Karpas-422 (cell line): ENCODE measurements at places on chromosomes 6 and 20.

GRCh38 chr6:158414851-158415262 is 102.6 kb downstream of the TULP4 start:
- DNase-seq, result no peak

DNA sequence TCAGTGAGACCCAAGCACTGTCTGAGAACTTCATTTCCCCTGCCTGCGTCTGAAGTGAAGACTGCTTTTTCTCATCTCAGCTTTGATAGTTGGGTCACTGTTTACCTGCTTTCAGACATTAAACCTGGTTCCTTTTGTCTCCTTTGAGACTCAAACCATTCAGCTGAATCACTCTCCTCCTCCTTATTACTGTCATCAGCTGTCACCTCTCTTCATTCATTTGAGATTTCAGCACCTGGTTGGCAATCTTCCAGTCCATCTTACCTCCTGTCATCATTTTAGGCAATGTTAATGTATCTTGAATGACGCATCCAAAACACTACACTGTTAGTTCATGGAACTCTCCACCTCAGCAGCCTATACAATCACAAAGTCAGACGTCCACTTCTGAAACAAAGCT is 34.3 kb upstream of the SOX4 start:
- no peak for DNase-seq

DNA sequence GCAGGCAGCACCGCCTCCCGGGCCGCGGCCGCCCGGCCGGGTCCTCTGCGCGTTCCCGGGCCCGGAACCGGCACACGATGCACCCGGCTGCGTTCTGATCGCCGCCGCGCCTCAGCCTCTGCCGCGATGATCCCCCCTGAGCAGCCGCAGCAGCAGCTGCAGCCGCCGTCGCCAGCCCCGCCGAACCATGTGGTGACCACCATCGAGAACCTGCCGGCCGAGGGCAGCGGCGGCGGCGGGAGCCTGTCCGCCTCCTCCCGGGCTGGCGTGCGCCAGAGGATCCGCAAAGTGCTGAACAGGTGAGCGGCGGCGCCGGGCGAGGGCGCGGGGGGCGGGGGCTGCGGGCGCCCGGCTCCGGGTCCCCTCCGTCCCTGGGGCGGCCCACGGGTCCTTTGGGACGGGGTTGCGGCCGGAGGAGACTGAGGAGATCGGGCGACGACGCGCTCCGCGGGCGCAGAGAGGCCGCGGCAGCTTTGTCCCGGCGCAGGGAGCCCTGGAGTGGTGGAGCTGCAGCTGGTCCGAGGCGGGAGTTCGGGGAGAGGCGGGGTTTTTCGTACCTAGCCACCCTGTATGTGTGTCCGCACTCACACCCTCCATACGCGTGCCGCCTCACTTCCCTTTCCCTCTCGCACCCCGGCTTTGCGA is 659 bp downstream of the SLC35F1 start:
- DNase-seq, result no peak

GRCh38 chr20:37558306-37558705 is 30.6 kb upstream of the BLCAP start:
- no peak for DNase-seq

GRCh38 chr20:9078826-9079731 is 10.2 kb downstream of the PLCB4 start:
- DNase-seq, result no peak

DNA sequence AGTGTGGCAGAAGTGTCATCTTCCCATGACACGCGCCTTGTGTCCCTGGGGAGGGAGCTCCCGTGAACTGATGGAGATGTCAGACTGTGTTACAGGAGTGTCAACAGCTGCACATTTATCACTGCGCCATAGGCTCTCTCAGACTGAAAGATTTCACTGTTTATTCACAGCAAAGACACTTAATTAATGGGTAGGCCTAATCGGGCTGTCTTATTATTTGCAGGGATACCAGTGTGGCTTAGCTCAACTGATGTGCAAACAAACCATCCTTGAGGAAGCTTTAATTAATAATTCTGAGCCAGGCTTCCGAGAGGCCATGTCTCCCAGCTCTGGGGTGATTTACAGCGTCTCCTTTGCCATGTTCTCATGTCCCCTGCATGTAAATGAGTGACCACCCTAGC is 771.0 kb downstream of the QKI start:
- no peak for DNase-seq

DNA sequence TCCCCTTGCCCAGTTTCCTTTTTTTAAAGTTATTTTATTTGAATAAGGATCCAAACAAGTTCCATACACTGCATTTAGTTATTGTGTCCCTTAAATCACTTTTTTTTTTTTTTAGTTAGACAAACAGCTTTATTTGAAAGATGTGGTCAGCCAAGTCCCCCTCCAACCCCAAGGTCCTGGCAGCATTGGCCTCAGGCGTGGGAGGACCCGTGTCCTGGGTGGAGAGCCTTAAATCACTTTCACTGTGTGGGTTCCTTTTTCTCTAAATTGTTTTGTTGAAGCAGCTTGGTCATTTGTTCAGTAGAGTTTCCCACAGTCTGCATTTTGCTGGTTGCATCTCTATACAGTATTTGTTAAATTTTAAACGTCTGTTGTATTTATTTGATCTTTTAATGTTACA is 5.2 kb upstream of the TBCC start:
- DNase-seq, result no peak

DNA sequence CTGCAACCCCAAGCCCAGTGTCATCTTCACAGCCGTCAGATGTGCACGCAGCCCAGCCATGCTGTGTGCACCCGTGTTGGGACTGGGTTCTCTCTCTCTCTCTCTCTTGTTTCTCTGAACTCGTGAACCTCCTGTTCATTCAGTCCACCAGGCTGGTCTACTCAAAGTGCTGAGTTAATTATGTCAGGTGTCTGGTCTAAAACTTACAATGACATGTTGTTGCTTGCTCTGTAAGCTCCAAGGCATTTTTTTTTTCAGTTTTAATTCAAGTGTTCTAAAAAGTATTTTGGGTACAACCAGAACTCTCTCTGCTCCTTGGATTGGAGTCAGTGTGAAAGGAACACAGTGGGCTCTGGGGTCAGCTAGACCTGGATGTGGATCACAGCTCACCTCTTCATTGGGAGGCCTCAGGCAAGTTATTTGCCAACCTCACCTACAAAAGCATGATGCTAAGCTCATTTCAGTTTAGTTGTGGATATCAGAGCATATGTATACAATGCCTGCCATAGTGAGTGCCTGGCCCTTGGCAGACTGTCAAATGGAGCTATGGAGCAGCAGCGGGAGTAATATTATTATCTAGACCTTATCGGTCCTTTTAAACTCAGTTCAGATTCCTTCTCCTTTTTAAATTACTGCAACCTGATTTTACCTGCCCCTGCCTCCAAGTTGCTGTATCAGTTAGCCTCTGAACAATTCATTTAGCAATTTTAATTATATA is 59.5 kb downstream of the PLEKHG1 start:
- DNase-seq, result no peak

DNA sequence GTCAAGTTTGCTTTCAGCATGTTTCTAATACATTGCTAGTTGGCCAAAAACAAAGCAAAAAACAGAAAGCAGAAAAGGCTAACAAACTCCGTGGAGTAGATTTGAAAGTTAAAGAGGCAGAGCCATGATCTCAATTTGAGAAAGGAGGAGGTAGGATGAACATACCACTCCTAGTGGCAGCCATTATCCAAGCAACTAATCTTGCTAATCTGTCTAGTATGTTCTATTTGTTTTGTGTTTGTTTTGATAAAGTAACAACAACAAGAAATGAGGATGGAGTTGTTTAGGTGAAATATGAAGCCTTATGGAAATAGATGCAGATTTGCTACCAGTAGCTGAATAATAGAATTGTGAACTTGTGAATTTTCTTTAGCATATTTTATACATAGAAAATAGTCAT is 295.5 kb upstream of the PRDM1 start:
- DNase-seq, result no peak

DNA sequence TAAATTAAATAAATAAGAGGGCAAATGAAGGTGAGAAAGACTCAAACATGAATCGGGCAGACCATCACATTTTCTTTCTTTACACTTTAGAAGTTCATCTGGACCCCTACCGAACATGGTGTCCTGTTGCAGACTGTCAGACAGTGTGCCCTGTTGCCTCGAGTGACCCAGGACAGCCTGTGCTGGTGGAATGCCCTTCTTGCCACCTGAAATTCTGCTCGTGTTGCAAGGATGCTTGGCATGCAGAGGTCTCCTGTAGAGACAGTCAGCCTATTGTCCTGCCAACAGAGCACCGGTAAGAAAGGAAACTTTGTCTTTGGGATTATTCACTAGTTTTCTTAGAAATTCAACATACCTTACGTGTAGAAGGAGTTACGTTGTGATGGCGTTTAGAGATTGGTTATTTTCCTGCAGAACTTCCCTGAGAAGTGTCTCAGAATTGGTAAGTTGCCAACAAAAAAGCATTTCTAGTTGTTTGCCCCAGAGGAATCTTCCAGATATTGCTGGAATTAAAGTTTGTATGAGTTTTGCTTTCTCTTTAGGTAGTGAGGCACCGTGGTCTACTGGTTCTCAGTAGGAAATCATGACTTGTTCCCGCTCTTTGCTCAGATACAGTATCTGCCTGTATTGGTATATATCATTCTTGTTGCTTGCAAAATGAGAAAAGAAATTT is 70.1 kb downstream of the RNF144B start:
- DNase-seq, result no peak

- DNase-seq, result no peak
Observed at GRCh38 chr20:39136798-39137197, 174.7 kb downstream of the DHX35 start.

DNA sequence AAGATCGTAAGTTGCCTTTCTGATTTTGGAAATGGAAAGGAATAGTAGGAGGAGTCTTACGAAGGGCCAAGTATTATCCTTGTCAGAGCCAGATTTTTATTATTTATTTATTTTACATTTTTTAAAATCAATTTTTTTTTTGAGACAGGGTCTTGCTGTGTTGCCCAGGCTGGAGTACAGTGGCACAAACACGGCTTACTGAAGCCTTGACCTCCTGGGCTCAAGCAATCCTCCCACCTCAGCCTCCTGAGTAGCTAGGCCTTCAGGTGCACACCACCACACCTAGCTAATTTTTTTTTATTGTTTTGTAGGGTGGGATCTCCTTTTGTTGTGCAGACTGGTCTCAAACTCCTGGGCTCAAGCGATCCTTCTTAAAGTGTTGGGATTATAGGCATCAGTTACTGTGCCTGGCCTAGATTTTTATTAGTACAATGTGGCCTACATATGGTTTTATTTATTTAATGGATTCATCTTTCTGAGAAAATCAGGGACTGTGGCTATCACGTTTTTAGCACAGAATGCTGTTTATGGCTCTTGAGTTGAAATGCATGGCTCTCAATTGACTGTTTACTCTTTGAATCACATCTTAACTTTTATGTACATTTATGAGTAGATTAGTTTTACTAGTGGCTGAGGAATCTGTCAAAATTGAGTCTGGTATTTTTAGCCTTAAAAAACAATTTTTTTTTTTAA is 16.7 kb downstream of the CDC5L start:
- DNase-seq, result no peak

- peak; percentile 67 for DNase-seq
Observed at GRCh38 chr6:52020945-52021570, 66.4 kb downstream of the PKHD1 start.

GRCh38 chr6:107679457-107679856 is 144.7 kb downstream of the SCML4 start:
- no peak for DNase-seq

DNA sequence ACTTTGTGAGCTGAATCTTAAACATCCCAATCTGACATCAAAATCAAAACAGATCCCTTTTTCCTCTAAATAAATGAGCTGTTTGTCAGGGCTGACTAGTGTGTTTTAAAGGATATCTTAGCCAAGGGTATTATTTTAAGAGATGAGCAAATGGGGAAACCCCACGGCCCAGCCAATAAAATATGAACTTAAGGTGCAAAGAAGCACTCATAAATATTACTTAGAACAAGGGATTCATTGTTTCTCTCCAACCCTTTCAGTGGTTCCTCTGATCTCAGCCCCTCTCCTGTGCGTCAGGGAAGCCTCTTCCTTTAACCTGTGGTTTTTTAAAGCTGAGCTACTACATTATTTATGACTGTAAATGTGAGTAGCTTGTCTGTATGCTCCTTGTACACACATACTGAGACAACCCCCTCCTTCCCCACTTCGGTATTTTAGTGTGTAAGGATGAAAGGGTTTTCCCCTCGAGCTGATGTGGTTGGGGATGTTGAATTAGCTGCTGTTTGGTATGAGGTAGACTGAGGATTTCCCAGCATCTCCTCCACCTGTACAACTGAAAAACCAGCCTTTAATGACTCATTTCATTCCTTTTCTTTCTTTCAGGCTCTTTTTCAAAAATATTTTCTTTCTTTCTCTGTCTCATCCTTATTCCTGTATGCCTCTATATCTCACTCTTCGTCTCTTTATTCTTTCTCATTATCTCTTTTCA is 6.5 kb downstream of the BMP5 start:
- no peak for DNase-seq

- DNase-seq, result no peak
Observed at GRCh38 chr20:20413810-20414281, 45.9 kb downstream of the INSM1 start.

- DNase-seq, result no peak
Observed at GRCh38 chr6:142702501-142703460, 242.2 kb downstream of the HIVEP2 start.

- DNase-seq, result no peak
Observed at GRCh38 chr20:22814471-22815205, 220.5 kb upstream of the SSTR4 start.

- no peak for DNase-seq
Observed at GRCh38 chr6:117384659-117385058, 41.1 kb downstream of the ROS1 start.

- DNase-seq, result no peak
Observed at GRCh38 chr6:127618729-127619128, 41.8 kb downstream of the C6orf58 start.

DNA sequence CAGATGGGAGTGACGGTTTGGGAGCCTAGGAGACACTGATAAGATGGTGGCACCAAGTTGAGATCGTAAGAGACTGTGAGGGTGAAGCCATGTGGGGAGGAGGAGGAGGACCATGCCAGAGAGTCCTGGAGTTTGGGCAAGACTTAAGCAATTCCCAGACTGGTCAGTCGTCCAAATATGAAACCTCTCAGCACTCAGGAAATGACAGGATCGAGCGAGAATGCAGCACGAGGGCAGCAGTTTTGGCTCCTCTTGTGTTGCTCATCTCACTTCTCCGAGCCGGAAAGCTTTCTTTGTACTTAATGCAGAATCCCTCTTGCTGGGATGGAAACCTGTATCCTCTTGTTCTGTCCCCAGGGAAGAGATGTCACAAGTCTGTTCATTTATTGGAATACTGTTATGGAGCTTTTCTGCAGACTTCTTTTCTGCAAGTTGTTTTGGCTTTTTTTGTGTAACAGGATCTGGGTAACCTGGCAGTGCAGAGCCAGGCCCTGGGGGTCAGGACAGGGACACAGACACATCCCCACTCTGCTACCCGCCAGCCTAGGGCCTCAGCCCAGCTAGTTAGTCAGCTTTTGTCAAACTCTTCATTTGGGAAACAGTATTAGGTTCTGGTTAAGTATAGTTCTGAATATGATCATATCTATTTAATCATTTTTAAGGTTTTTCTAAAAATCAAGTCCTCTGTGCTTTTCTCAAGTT is 34.3 kb downstream of the FNDC1 start:
- DNase-seq, result no peak

DNA sequence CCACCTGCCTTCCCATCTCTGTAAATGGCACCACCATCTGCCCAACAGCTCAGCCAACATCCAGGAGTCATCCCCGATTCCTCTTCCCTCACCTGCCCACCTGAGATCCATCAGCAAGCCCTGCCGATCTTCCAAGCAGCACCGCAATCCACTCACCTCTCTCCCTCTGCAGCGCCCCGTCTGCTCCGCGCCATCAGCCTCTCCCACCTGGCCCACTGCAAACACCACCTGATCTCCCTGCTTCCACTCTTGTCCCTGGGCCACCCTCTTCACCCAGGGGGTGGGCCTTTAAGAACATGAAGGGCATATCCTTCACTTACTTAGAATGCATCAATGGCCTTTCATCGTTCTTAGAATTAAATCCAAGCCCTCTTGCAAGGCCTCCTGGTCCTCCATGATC is 457.3 kb upstream of the SULF2 start:
- DNase-seq, result no peak
